ENCODE measurements at places on chromosomes 6 and 20.

DNA sequence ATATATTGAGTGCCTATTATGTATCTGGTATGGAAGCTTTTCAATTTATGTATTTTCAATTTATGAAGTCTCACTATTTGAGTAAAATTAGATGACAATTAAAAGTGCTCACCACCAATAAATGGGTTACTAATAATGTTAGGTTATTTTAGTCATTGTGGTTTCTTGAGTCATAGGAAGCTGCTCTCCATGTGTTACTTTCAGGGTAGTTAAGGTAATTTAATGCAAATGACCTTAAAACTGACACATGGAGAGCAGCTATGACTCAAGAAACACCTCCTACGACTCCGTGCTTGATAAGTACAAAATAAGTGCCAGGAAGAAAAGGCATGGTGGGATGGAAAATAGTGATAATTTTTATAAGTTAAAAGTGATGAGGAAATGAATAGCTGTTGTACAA, 16.5 kb upstream of the TINAG start:
- no peak for DNase-seq

GRCh38 chr6:63862486-63863198, 227.0 kb downstream of the PHF3 start:
- no peak for DNase-seq

DNA sequence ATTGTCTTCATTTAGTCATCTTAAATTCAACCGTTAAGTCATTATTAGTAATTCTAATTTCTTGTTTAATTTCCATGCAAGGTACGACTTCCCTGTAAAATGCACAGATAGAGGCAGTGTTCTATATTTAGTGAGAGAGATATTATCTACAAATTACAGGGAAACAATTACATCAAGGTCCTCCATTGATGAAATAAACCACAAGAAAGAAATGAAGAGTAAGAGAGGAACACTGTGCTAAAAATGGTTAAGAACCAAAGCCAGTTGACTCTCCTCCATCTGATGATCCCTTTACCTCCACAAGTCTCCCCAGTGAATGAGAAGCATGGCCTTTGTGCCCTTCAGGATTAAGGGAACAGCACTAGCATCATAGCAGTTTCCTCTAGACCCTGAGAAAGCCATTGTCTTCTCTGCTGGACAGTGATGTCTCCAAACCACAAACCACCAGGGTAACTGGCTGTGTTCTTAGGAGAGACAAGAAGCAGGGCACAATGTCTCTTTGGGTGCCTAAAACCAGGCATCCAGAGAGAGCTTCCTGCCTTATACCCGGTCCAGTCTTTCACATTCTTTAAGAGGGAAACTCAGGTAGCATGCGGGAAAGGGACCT, 38.1 kb downstream of the IRF4 start:
- no peak for DNase-seq

DNA sequence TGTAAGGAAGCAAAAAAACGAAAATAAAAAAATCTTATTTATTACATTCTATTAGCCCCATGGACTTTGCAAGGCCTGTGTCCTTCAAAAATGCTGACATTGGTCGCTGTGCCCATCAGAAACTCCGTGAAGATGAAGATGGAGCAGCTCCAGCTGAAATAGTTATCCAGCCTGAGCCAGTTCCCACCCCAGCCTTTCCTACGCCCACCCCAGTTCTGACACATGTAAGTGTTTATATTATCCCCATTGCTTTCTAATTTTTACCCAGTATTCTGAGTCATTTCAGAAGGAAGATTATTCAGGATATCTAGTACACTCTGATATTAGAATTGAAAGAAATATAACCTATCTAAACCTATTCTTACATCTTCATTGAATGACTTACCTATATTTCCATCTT, 217.7 kb downstream of the ARHGAP18 start:
- DNase-seq = no peak

DNA sequence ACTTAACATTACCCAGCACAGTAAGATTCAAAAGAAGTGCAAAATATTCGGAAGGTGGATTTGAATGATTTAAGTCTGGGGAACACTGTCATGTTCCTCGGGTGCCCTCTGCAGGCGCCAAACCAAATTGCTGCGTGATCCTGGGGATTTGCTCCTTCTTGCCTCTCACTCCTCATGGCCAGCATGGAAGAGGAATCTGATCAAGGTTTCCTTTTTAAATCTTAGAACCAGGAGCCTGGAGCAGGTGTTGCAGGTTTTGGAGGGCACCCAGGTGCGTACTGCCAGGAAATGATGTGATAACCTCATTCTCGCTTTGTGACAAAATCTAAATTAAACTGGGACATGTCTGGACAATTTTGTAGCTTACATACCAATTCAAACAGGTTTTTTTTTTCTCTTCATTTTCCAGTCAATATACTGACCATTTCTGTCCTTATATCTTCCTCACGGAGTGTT, 8.1 kb upstream of the PFDN4 start:
- peak; percentile 54 for DNase-seq

GRCh38 chr6:20876561-20876960, 342.3 kb downstream of the CDKAL1 start:
- no peak for DNase-seq

- DNase-seq = peak; percentile 94
Observed at GRCh38 chr6:35299674-35300073, 2.1 kb downstream of the DEF6 start.

GRCh38 chr6:74467533-74468215, 738.2 kb downstream of the COL12A1 start:
- no peak for DNase-seq

DNA sequence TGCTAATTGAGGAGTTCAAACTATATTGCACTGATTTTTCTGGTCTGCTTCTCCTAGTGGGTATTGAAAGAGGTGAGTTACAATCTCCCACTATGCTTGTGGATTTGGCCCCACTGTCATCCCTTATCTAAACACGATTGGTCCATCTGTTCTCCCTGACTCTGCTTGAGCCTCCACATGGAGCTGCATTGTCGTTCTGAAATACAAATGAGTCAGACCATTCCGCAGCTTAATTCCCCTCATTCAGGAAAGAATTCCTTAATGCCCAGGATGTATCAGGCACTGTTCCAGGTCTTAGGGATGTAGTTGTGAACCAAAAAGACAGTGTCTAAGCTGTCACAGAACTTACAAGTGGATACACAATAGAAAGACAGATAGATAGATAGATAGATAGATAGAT, 461.9 kb downstream of the QKI start:
- no peak for DNase-seq

GRCh38 chr6:150579611-150580010, 20.1 kb upstream of the PLEKHG1 start:
- no peak for DNase-seq

GRCh38 chr6:88882536-88882935, 80.9 kb downstream of the RNGTT start:
- no peak for DNase-seq

- no peak for DNase-seq
Observed at GRCh38 chr6:1486387-1486786, 97.0 kb downstream of the FOXF2 start.

DNA sequence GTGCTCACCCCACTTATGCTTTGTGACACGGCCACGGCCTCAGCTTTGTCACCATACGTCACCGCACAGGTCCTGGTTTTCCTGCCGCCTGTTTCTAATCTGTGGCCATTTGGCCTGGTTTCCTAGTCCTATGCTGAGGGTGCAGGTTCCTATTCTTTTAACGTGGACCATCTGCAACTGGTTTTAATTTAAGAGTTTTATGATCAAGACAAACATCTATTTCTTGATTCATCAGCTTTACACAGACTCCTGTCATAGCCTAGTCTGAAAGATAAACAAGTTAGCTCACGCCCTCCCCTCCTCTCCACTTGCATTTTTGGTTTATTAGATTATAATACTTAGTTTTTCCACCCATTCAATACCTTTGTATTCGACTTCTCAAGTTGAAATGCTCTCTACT, 97.5 kb upstream of the RPS6KA2 start:
- no peak for DNase-seq

DNA sequence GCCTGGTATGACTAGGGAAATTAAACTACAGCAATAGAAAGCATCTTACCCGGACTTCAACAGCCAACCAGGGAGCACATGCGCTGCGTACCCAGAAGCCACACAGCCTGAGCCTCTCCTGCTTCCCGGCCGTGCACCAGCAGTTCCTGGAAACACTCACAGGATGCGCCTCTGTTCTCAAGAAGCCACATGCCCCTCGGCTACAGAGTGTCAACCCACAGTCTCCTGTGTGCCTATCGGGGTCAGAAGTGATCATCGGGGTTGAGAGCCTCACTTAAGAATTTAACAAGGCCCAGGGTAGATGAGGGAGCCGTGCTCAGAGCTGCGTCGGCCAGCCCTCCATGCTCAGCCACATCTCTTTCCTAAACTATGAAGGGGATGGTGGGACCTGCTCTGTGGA, 147.2 kb upstream of the GGTLC1 start:
- DNase-seq = no peak

DNA sequence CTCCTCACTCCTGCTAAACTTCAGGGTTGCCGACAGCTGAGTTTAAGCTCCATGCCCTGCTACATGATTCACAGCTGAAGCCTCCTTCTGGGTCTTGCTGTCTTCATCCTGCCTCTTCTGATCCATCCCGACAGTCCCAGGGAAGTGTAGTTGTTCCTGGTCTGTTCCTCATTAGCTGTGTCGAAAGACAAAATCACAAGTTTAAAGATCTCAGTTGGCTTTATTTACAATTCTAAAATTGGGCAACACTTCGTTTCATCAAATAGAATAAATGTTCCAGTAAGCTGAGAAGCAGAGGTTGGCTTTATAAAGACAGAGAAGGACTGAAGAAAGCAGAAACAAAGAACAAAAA, 4.1 kb upstream of the SLC2A10 start:
- no peak for DNase-seq

DNA sequence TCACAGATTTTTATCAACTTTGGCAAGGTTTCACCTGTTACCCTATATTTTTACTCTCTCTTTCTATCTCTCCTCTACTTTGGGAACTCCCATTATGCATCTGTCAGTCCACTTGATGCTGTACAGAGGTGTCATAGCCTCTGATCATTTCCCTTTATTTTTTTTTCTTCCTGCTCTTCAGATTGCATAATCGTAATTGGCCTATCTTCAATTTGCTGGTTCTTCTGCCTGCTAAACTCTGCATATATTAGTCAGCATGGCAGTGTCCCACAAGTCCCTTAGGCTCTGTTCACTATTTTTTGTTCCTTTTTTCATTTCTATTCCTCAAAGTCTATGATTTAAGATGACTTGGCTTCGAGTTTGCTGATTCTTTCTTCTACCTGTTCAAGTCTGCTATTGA, 44.7 kb upstream of the MICB start:
- DNase-seq = peak; percentile 89

DNA sequence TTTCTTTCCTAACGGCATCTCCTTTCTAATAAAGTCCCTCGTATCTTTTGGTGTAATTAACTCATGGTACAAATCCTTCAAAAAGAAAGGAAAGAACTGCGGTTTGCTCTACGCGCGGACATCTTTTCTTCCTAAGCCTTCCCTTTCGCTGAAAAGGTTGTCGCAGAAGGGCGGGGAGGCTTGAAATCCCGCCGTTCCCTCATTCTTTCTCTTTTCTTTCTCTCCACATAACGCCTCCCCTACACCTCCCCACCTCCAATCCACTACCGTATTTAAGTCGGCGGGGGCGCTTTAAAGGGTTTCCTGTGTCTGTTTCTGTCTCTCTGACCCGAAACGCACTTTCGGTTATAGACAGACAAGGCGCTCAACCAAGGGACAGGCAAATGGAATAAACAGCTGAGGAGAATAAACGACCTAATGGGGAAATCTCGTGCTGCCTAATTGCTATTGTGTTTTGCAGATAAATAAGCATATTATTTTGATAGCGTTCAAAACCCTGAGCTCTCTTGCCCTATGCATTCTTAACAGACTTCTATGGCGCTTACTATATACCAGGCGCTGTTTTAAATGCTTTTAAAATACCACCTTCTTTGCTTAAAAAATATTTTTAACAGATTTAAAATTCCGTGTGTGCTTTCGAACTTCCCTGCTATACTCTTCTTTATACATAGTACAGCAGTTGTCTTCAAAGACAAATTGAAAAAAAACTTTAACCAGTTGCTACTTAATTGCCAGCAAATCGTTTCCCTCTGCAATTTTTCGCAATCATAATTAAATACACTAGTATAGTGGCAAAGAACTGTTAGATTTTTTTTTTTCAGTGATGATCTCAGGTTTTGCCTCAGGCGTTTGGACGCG, 2.5 kb upstream of the HEY2 start:
- DNase-seq = no peak

DNA sequence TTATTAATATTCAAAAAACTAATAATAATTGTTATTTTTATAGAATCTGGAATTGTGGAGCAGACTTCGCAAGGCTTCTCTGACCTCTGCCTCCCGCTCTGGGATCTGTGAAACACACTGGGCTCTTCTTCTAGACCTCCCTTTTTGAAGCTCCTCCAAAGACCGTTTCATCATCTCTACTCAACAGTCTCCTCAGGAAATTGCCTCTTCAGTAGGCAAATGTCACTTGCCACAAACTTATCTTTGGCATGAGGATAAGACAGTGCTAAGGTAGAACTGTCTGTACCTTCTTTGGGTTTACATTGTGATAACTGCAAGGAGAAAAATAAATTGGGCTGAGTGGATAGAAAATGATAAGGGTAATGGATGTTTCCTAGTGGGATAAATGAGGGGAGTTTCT, 2.3 kb upstream of the MAS1L start:
- DNase-seq = no peak

GRCh38 chr20:1711266-1711665, 53.7 kb upstream of the SIRPG start:
- no peak for DNase-seq

DNA sequence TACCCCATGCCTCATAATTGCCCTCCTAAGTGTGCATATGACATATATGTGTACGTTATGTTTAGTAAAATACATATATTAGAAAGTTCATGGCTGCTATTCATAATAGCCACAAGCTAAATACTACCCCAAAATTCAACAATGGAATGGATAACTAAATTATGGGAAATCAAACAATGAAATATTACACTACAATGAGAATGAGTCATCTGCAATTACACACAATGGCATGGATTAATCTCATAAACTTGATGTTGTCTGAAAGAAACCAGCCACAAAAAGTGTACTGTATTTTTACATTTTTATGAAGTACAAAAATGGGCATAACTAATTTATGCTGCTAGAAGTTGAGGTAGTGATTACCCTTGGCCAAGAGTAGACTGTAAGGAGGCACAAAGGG, 477.0 kb downstream of the HAO1 start:
- no peak for DNase-seq

DNA sequence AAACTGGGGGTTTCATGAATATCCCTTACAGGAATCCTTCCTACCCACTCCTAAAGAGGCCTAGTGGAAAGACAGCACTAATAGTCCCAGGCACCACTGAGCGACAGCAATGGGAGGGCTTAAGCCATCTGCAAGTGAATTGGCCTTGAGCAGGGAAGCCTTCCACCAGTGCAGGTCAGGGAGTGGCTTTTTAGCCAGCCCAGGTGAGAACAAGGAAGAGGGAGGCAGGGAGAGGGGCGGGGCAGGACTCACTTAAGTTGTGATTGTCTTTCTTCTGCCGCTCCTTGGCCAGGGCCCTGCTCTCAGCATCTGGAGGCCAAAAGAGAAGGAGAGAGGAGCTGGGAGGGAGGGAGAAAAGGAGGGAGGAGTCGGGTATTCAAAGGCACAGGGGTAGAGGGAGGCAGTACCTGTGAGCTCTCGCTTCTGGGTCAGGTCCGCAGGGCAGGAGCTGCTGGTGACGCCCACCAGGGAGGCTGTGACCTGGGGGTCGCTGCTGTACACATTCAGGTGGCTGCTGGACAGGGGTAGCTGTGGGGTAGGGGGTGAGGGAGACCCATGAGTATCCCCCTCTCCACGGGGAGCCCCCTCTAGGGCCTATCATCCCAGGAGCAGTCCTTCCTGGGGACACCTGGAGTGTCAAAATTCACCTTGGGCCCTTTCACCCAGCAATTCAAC, 47.8 kb downstream of the TFEB start:
- no peak for DNase-seq
